ENCODE measurements at places on chromosomes 7 and 10.

- no peak for DNase-seq
These were observed 560.8 kb downstream of the POM121L12 start for GRCh38 chr7:53596230-53596629.

DNA sequence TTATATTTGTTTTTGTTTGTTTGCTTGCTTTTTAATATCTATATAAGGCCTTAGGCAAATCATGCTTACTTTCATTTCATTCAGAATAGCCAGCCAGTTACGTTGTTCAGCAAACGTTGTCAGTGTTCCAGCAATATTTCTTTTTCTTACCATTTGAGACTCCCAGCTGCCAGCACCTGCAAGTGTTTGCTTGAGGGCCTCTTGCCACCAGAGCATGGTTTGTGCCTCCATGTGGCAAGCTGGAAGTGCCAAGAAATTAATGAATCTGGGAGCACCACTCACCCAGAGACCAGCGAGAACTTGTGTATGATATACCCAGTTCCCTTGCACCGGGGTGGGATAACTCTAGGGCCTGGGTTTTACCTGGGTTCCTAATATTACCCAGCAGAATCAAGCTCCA is 177.1 kb upstream of the CSTF2T start:
- no peak for DNase-seq

GRCh38 chr7:128120976-128121490 is 89.8 kb upstream of the LRRC4 start:
- no peak for DNase-seq

GRCh38 chr7:131359136-131359776 is 31.6 kb downstream of the MKLN1 start:
- DNase-seq, result no peak

DNA sequence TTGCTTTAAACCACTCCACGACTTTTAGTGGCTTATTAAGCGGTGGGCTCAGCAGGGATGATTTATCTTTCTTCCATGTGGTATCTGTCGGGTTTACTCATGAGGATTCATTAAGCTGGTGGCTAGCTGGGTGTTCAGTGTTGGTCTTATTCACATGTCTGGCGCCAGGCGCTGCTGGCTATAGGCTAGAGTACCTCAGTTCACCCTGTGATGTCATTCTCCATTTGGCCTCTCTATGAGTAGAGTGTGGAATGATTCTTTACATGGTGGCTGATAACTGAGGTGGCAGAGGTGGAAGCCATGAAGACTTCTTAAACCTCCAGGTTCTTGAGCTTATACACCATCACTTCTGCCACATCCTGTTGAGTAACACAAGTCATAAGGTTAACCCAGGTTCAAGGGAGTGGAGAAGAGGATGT is 115.4 kb downstream of the MLLT10 start:
- DNase-seq, result peak; percentile 56

DNA sequence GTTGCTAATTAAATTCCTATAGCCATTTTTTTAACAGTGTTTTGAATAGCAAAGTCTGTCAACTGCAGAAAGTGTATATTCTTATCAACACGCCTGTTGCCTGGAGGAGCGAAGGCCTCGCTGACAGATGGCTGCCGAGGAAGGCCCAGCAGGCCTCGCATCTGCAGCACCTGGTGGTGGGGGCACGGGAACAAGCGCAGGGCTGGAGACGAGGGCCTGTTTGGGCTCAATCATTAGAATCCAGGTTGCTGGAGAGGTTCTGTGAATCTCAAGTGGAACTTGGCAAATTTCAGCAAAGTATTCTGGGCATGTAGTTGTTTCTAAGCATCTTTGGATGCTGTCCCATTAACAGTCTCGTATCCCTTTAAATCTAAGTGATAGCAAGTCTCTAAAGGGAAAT is 66.1 kb upstream of the FAM204A start:
- no peak for DNase-seq

- DNase-seq, result no peak
These were observed 250.5 kb downstream of the RAB11FIP2 start for GRCh38 chr10:117796130-117796745.
